ENCODE measurements at places on chromosomes 4 and X.

GRCh38 chr4:46931981-46932380 is 22.9 kb upstream of the COX7B2 start:
- no peak for DNase-seq

GRCh38 chr4:67684839-67685531 is 16.0 kb downstream of the UBA6 start:
- DNase-seq, result no peak

- DNase-seq, result no peak
Measured at GRCh38 chrX:22634751-22635150, 362.0 kb downstream of the CBLL2 start.

DNA sequence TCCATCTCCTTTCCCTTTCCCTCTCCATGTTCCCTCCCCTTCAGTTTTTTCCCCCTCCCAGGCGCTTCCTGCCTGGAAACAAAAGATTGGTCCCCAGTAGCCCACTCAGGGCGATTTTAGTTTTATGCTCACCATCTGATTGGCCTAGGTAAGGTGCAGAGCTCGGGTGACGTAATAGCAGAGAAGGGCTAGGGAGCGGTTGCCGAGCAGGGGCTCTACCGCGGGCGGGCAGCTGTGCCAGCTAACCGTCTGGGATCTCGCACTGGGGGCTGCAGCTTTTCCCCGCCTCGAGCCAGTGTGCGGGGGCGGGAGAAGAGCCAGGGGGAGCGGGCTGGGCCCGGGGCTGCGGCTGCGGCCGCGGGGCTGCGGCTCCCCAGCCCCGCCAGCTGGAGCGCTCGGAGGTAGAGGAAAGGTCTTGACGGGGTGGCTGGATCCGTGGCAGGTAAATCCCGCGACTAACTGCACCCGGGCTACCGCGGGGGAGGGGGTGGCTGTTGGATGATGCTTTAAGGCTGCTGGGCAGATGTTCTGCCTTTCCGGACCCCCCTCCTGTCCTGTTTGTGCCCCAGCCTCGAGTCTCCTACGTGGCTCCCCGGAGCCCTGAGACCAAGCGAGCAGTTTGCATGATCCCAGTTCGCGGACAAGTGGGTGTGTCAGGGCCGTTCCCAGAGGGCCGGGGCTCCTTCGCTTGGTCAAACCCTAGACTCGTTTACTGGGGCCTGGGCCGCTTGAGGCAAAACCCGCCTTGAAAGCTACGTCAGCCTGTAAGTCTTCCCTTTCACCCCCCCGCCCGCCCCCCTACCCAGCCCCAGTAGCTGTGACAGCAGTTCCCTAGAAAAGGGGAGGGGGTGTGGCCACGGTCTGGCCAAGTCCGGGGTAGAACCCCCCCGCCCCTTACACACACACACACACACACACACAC is at the start of gene PAK3:
Gene PAK3, plus strand, starts transcription at position 218 of the 922 bp plus-strand sequence. CDS start 26,913 bp downstream, outside the sequence.
- DNase-seq, result peak; percentile 42

DNA sequence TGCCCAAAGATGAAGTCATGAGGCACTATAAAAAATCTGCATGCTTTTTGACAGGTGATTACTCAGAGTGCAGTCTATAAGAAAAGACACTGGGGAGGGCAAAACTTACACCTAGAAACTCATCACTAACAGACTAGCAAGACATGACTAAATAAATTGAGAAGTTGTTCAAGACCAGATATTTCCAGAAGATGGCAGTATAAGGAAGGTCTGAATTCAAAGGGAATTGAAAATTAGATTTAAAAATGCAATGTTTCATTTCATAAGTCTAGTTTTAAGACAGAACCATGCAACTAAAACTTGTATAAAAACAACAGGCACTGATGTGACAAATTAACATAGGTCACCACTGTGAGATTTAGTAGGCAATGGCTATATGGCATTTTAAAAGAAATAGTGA is 232.5 kb upstream of the POF1B start:
- no peak for DNase-seq

DNA sequence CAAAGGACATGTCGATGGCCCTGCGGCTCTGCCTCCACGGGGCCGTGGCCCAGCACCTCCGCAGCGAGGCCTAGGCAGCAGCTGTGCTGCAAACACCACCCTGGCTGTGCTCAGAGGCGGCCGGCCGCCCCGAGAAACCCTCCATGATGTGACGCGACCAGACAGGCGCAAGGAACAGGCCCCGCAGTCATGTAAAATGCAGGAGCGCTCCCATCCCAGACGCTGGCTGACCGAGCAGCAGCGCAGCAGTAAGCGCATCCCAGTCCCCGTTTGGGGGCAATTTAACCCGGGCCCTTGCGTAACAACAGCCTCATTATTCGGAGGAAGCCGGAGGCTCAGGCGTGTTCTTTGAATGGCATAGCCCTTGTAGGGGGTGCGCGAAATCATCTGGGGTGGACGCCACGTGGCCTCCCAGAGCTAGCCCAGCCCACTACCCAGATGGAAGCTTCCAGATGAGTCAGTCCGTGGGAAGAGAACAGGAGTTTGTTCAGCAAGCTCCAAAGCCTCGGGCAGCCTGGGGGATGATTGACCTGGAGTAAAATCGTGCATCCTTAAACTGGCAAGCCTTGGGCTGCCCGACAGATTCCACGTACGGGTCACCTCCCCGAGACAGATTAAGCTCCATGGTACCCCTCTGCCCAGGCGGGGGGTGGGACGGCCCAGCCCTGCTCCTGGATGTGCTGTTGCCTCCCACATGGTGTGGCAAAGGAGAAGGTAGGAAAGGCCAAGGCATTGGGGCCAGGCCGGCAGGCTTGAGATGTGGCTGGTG is 124.0 kb downstream of the HMX1 start:
- no peak for DNase-seq

- no peak for DNase-seq
Measured at GRCh38 chr4:25098964-25099891, 61.0 kb downstream of the SEPSECS start.

- DNase-seq, result no peak
Measured at GRCh38 chr4:38752941-38753806, 29.6 kb downstream of the TLR10 start.

DNA sequence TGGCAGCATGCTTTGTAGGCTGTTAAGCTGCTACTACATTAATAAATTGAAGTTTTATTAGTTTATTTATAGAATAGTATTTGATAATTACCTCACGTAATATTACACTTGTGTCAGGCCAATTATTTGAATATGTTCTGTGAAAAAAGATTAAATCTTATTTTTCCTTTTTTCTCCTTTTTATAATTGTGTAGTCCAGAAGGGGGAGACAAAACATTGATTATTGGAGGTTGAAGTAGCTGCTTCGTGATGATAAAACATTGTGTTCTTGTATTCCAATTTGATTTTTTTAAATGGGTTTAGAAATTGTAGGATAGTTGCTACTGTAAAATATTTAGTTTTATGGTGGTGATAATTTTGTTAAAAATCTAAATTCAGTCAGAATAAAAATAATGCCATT is 85.7 kb downstream of the DIAPH2 start:
- no peak for DNase-seq

DNA sequence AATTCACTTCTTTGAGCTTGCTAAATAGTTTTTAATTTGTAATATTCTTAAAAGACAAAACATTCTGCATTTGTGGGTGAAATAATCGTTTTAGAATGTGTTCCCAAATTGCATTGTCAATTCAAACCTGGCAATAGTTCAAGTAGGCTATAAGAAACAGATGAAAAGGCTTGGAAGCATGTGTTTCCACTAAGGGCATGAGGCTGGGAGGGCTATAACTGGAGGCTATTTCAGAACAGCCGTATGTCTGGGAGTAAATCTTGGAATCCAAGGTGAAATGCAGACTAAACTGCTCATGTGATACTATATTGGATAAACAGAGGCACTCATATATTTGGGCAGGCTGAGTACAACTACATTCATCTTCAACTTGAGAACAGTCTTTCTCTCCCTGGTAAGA is 117.4 kb upstream of the GRPR start:
- no peak for DNase-seq

DNA sequence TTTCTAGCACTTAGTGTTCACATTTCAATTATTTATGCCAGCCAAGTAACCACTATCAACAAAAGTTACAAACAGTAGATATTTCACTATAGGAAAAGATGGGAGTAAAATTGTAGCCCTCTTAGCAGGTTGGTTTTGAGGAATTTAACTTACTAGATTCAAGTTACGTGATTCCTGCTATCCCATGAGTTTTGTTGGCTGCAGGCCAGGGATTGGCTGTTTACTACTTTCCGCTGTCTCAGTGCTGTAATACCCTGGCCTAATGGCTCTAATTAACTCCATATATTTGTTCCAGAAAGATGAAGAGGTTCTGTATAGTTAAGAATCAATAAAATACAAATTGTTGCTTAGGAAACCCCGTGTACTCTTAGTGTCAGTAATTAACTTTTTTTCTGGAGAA is 55.5 kb upstream of the MAGED1 start:
- no peak for DNase-seq

GRCh38 chr4:18389115-18389514 is 367.6 kb upstream of the LCORL start:
- no peak for DNase-seq

- DNase-seq, result no peak
Measured at GRCh38 chr4:79757600-79757999, 315.4 kb downstream of the ANTXR2 start.

GRCh38 chrX:150887906-150888465 is 10.5 kb downstream of the CD99L2 start:
- no peak for DNase-seq

DNA sequence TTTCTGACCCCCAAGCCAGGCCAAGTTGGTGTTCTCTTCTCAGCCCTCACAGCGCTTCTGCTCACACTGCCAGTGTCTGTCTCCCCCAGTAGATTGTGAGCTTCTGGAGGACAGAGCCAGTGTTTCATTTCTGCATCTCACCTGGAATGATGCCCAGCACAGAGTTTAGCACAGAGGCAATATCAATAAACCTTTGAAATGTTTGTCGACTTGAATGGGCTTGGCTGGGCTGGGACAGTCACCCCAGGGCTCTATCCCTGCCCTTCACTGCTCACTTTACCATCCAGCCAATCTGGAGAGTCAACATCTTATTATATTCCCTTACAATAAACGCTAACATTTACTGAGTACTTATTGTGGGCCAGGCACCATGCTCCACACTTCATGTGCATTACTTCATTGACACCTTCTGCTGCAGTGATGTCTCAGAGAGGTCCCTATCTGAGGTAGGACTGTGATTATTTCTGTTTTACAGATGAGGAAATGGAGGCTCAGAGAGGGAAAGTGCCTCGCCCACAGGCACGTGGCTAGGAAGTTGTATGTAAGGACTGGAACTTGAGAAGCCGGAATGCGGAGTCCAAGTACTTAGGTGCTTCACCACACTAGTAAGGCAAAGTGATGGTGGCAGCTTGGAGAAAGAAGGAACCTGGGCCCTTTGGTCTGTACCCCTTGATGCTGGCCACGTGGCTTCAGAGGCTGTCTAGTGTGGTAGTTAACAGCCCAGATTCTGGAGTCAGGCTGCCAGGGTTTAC is 19.5 kb downstream of the EFNB1 start:
- no peak for DNase-seq

GRCh38 chr4:15706646-15707362 is 3.9 kb downstream of the BST1 start:
- DNase-seq, result no peak

- no peak for DNase-seq
Measured at GRCh38 chr4:107900067-107900466, 31.3 kb upstream of the CYP2U1 start.

GRCh38 chr4:57488366-57489162 is 378.4 kb upstream of the IGFBP7 start:
- DNase-seq, result no peak

DNA sequence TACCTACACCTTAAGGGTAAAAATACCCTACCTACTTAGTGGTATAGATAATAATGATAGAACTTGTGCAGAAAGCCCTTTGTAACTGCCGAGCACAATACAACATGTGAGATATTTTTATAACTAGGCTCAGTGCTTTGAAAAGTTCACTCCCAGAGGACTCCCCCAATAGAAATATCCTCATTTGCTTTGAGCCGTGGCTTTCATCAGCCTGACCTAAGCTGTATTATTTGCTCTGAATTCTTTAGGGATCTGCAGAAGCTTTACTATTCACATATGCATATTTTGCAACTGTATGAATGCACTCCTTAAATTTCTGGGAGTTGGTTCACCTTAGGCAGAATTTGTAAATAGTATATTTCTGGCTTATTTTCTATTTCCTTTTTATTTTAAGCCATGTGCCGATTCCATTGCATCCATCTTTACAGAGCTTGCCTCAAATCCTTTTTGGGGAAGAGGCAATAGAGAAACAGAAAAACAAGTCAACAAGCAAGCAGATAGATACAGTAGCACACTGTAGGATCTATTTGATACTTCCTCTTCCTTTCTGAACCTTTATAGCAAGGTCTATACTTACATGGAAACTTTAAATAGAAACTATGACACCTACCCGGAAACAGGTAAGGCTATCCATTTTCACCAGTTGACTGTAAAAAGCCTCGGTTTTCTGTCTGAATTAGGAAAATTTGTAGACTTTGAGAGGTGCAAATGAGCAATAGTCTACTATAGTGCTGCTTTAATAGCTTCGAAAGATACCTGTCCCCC is 242.5 kb upstream of the VCX3A start:
- DNase-seq, result no peak

DNA sequence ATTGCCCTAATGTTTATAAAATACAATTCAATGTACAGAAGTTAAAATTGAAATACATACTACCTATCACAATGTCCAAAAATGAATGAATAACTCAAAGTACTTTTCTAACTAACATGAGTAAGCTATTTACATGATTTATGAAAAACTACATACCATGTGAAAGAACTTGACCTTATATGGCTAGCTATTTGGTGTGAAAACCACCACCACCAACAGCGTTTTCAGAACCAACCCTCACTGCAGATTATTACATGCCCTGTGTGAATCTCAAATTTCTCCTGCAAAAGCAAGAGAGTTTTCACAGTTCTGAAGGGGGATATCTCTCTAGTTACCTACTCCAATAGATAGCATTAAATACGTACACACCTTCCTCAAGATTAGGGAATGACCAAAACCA is 198.5 kb downstream of the SPATA18 start:
- no peak for DNase-seq

DNA sequence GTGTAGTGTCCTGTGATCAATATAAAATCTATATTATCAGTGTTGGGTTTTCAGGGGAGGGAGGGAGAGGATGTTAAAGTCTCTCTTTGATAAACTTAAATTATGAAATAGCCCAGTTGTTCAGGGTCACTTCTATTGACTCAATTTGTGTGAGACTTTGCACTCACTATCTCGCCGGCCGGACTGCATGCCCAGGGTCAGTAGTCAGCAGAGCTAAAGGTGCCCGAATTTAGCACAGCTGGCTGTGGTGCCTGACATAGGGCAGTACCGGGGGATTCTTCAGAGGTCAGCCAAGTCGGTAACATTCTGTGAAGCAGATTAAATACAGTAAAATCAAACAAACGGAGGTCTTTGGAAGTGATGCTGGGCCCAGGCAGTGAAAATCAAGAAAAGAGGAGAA is 19.2 kb downstream of the GABRQ start:
- no peak for DNase-seq

- no peak for DNase-seq
Measured at GRCh38 chr4:79913581-79913980, 159.4 kb downstream of the ANTXR2 start.

- DNase-seq, result no peak
Measured at GRCh38 chr4:117898496-117898895, 135.8 kb upstream of the NDST3 start.

- no peak for DNase-seq
Measured at GRCh38 chrX:3584415-3584996, 128.9 kb downstream of the PRKX start.

GRCh38 chr4:126486377-126486776 is 1146.4 kb upstream of the INTU start:
- no peak for DNase-seq

GRCh38 chrX:63664741-63665140 is 120.3 kb downstream of the ARHGEF9 start:
- DNase-seq, result no peak
